ENCODE measurements at places on chromosomes 3 and 15.

GRCh38 chr15:41981371-41982132, 9.2 kb upstream of the EHD4 start:
- DNase-seq = no peak

DNA sequence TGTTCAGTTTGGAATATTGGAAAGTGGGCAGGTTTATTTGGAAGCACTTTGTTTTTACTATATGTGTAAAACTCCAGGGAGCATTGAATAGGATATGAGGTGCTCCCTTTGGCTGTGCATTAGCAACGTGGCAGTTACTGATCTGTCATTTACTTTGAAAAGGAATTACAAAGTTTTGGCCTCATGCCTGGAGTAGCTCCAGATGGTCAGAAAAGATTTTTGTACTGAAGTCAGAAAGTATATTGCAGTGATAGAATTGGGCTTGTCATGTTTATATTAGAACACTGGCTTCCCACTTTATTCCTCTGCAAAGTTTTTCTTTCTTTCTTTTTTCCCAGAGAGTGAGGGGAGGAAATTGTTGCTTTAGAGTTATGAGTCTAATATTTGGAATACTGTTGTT, 26.1 kb downstream of the FNDC3B start:
- peak; percentile 84 for DNase-seq

GRCh38 chr3:71874618-71875017, 89.7 kb upstream of the PROK2 start:
- no peak for DNase-seq

DNA sequence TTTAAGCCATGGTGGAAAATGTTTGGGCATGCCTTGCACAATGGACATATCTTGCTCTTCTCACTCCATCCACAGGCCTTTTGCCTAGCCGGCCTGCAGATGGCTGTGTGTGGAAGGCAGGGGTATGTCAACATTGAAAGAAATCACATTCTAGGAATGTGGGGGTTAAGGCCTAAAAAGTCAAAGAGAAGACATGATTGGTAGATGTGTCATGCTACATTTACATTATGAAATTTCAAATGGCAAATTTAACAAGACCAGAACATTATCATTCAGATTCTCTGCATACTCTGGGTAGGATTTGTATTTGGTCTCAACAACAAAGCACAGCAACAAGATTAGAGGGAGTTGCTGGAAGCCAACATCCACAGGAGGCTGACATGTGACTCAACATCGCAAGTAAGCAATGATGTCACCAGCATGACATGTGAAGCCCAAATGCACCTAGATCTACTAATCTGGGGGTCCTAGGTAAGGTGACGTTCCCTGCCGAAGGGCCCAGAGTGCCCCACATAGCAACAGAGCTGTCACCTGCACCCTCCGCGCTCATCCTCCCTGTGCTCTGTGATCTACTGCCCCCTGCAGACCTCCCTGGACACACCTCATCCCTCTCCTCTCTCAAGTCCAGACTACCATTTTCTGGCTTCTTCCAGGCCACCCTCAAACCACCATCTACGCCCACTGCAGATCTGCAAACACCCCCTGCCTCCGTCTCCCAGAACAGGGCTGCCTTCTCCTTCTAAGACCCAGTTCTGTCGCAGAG, 39.4 kb downstream of the CLDN18 start:
- DNase-seq = no peak

GRCh38 chr3:62128051-62128450, 245.3 kb downstream of the FEZF2 start:
- no peak for DNase-seq

- no peak for DNase-seq
Observed at GRCh38 chr3:31035681-31036080, 141.2 kb upstream of the GADL1 start.

- peak; percentile 29 for DNase-seq
Observed at GRCh38 chr3:101938262-101938847, 89.0 kb downstream of the NFKBIZ start.

DNA sequence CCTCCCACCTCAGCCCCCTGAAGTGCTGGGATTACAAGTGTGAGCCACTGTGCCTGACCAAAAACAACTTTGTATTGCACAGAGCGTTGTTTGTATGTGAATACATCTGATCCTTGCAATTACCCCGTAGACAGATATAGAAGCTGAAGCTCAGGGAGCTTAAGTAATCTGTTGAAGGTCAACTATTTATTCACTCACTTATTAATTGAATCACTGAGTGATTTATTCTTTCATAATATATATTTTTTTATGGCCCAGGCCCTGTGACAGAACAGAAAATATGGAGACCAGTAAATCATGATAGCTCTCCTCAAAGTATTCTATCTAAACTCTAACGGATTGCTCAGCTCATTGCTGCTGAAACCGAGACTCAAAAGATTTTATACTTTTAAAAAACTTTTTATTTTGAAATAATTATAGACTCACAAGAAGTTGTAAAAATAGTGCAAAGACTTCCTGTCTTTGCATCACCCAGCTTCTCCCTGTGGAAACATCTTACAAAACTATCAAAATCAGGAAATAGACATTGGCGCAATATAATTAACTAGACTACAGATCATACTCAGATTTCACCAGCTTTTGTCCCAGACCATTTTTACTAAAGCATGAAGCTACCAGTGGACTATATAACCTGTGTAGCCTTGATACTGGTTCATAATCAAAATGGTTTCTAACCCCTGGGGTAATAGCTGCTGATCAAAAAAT, 466.1 kb downstream of the PDCD6IP start:
- no peak for DNase-seq

DNA sequence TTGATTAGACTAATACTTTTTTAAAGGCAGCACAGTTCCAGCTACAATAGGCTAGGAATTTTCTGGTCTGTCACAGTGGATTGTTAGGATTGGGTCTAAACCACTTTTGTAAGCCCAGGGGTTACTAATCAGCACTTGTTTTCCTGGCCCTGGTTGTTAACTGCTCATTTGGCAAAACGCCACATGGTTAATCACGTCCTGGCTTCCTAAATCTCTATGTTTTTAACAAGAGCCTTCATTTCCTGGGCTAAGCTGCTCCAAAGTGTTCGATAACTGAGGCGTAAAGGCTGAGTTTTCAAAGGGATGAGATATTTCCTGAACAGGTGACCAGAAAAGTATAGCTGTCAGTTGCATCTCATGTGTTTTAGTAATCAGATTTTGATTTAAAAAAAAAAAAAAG, 38.9 kb upstream of the CLRN1 start:
- peak; percentile 62 for DNase-seq

DNA sequence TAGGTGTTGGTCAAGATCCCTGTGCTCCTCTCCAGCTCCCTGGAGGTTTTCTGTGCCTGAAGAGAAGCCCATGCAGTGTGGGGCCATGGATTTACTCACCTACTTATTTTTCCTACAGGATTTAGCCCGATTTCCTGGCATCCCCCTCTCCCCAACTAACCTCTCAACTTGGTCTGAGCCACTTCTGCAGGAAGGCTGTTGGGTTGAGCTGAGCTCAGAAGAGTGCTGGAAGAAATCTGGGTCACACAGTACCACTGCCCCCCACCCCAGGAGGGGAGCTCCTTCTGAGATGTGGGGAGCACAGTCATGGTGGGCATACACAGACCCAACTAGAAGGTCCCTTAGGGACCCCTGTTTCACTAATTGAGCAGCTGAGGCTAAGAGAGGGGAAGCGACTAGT, 34.4 kb upstream of the SLCO2A1 start:
- no peak for DNase-seq

DNA sequence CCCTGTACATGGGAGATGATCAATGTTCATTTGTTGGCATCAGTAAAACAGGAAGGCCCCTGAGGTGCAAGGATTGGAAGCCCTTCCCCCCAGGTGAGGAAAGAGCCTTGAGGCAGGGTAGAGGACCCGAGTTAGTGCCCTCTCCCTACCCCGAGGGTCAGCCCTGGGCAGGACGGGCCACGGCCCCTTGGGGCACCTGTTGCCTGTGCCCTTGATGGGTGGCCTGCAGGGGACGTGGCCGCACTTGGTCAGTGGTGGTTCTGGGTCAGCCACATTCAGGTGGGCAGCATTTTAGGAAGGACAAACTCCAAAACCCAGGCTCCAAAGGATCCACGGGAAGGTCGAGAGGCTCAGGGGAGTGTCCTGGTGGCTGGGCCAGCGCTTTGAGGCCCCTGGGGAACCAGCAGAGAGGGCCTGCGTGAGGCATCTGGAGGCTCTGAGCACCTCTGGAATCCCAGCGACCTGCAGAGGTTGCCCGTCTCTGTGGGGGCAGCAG, 15.8 kb upstream of the RPUSD3 start:
- no peak for DNase-seq

DNA sequence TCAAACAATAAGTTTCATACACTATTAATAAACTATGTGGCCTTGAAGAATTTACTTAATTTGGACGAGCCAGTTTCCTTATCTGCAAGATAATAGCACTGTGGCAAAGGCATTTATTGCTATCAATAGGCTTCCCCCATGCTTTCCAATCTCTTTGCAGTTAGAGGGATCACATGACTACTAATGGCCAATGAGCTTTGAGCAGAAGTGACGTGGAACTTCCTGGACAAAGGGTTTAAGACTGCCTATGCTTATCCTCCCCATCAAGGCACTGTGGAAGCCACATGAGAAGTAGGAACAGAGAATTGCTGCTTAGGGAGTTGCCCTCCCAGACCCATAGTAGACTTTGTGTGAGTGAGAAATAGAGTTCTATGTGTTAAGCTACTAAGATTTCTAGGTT, 16.7 kb upstream of the ZMAT3 start:
- no peak for DNase-seq

DNA sequence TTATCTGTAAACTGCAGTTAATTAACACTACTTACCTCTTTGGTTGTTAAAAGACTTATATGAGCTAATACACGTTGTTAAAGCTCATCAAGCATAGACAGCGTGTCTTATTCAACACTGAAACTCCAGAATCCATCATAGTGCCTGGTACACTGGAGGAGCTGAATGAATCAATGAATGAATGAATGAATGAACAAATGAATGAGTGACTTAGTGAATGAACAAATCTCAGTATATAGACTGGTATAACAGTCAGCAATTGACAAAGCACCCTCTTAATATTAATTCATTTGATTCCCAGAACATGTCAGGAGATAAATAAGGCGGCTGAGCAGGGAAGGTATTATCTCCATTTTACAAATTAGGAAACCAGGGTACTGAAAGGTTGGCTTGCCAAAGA, 7.1 kb downstream of the CASR start:
- DNase-seq = no peak

GRCh38 chr15:78875107-78875914, 2.6 kb downstream of the MORF4L1 start:
- no peak for DNase-seq

DNA sequence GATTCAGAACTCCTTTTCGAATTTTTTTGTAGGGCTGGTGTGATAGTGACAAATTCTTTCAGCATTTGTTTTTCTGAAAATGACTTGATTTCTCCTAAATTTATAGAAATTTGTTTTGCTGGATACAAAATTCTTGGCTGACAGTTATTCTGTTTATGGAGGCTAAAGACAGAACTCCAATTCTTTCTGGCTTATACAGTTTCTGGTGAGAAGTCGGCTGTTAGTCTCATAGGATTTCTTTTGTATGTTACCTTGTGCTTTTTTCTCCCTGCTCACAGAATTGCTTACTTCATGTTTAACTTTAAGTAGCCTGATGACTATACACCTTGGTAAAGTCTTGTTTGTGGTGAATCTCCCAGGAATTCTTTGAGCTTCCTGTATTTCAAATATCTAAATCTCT, 1264.6 kb downstream of the NSUN3 start:
- no peak for DNase-seq

DNA sequence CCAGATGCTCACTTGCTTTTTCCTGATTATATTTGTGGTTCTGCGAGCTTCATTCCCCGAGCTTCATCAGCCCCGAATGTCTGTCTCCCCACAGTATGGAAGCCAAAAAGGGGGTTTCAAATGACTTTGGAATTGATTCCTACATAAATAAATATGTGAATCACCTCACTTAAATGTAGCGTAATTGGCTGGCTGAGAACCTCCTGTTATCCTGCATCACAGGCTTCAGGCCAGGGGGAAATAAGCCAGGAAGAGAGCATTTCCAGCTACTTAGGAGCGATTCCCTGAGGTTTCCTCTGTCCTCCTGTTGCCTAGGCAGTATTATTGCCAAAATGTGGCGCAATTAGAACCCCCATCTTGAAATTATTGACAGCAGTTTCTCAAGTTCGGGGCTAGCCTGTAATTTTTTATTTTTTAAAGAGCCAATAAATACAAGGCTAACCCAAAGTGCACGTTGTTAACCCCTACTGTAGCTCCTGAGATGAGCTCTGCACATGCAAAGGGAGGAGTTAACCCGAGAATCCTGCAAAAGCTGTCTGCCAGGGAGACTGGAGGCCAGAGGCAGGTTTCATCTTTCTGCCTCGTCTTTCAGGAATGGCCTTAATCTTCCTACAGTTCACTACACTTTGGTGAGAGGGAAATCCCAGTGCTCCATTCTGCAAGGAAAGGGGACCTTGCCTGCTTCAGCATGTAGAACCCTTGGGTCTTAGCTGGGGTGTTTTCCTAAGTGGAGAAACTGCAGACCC, 148.2 kb downstream of the ADAMTS9 start:
- DNase-seq = peak; percentile 77

DNA sequence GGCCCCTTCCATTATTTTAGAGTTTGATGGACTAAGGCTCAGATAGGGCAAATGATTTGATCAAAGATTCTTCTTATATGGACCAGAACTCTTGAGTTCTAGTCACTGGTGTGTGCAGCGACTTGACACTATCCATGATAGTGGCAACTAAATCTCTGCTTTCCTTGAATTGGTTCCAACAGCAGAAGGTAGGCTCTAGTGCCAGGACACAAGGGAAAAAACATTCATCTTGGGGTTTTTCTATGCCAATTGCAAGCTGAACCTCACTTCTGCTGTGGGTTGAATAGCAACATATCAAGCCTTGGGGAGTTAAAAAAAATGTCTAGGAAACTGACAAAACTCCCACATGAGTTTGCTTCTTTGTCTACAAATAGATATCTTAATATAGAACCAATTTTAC, 35.1 kb downstream of the CTXND1 start:
- DNase-seq = no peak

DNA sequence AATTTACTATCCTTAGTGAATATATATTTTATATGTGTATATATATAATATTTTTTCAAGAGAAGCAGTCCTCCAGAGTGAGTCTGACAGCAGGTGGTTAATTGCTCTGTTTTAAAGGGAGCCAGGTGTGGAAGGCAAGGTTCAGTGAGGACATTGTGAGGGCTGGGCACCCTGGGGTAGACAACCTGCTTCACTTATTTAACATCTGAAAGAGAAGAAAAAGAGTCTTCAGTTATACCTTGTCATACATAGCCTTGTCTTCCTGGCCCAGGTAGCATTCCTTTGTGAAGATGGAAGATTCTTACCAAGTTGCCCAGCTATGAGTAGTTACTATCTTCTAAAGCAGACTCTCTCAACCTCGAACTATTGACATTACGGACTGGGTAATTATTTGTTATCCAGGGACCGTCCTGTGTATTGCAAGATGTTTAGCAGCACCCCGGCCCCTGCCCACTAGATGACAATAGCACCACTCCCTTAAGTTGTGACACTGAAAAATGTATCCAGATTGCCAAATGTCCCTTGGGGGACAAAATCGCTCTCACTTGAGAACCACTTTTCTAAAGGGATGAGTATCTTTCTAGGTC, 336.0 kb upstream of the TRIM42 start:
- DNase-seq = no peak

DNA sequence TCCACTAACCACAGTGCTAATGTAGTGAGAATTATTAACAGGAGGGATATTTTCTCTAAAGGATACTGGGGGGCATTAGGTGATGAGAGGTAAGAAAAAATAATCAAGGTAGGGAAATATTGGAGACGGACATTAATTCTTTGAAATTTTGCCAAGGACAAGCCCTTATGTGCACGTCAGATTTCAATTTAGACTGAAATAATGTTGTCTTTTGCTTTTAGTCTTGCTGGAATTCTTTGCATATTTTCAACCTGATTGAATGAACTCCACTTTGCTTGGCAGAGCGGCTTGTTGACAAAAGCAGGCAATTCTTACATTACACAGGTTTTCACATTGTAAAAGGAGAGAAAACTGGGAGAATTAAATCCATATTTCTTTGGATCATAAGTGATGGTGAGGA, 25.0 kb upstream of the C3orf52 start:
- DNase-seq = no peak
